Right lobe of liver (tissue), 6 donors: ENCODE measurements at places on chromosomes 7 and 10. TPM values are rescaled to one million over a fixed set of nuclear protein-coding genes. Genes with fewer than 3 reads are reported as not detected.

CYP26A1 gene
- not detected for total RNA-seq

- no peak for DNase-seq
Observed at GRCh38 chr7:27295236-27295635, 52.6 kb downstream of the EVX1 start.

DNA sequence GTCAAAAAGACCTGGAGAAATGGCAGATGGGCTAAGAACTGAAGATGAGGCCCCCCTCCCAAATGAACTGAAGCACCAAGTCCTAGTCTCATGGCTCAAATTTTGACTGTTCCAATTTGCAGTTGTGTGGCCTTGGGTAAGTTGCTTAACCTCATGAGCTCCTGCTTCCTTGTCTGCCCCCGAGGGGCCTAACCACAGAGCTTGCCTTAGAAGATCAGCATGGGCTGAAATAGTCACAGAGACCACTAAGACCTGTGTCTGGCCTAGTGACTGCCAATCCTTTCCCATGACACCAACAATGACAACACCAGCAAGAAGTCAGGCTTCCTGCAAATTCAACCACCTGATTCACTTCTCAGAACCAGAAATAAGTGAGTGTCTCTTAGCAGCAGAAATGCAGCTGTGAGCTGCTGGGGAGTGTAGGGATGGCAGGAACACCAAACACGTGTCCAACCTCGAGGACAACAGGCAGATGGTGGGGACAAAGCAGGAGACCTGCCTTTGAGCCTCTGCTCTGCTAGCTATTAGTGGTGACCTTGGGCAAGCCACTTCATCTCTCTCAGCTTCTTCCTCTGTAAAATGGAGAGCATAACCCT is 23.7 kb downstream of the CRHR2 start:
- no peak for DNase-seq

PLAC9 gene
- 3.9 TPM for total RNA-seq

- DNase-seq = no peak
Observed at GRCh38 chr10:88892222-88892967, 12.3 kb downstream of the STAMBPL1 start.

GRCh38 chr7:148589640-148590039 is 926 bp upstream of the C7orf33 start:
- no peak for DNase-seq

- no peak for DNase-seq
Observed at GRCh38 chr10:43698156-43698555, 49.5 kb upstream of the ZNF32 start.

C1QL3 gene
- total RNA-seq = not detected

DNA sequence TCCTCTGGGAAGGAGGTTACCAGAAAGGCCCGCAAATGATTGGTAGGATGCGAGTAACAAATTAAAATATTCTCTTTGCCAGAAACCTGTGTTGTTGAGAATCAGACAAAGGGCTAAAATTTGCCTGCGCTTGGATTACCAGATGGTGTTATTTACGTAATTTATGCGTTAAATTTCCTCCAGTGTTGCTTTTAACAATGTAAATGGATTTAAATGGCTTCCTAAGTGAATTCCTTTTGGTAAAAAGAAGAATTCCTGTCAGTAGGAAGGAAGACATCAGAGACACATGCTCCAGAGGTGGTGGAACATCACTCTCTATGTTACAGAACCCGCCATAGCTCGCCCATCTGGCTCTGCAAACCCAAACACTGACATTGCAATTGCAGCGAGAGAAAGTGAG is 520.6 kb downstream of the GALNT17 start:
- DNase-seq = no peak

- no peak for DNase-seq
Observed at GRCh38 chr10:93085272-93085859, 11.7 kb downstream of the CYP26A1 start.

MTERF1 gene
- 7.1 TPM for total RNA-seq

DNA sequence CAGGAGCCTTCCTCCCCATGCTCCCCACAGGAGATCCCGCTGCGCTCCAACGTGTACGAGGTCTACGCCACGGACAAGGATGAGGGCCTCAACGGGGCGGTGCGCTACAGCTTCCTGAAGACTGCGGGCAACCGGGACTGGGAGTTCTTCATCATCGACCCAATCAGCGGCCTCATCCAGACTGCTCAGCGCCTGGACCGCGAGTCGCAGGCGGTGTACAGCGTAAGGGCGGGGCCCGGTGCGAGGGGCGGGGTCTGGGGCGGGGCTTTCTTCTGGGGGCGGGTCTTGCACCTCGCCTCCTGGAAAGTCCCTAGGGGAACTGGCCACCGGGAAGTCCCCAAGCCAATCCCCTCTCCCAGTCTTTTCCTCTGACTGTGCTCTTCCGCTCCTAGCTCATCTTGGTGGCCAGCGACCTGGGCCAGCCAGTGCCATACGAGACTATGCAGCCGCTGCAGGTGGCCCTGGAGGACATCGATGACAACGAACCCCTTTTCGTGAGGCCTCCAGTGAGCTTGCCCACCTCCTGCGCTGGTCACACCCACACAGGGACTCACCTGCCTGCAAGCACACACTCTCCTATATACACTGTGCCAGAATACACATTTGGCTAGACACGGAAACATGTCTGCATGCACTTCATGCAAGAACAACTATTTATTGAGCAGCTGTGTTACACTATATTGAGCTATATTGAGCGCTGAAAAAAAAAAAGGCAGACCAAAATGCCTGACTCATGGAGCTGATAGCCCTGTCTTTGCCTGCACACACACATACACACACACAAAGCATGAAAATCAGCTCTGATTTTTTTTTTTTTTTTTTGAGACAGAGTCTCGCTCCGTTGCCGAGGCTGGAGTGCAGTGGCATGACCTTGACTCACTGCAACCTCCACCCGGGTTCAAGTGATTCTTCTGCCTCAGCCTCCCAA is 32.7 kb upstream of the VSIR start:
- DNase-seq = no peak

- no peak for DNase-seq
Observed at GRCh38 chr10:122646511-122647382, 52.9 kb downstream of the C10orf120 start.
